A172 (cell line): ENCODE measurements at places on chromosomes 5 and 9. TPM values are rescaled to one million over a fixed set of nuclear protein-coding genes. Genes with fewer than 3 reads are reported as not detected.

The FAXDC2 gene
- total RNA-seq = 1.8 and 3.5 TPM in 2 replicates

The RASGRF2 gene
- total RNA-seq = not detected in 2 replicates

The GABRA1 gene
- total RNA-seq = 1.4 TPM in 1 of 2 replicates, not detected in the other

The FOXD4L5 gene
- total RNA-seq = not detected in 2 replicates

The OR1J2 gene
- total RNA-seq = not detected in 2 replicates

The ARID3C gene
- total RNA-seq = 0.19 TPM in 1 of 2 replicates, not detected in the other

The ASPN gene
- total RNA-seq = not detected in 2 replicates

The ADAMTS6 gene
- 15.9 and 21.1 TPM in 2 replicates for total RNA-seq

The HTR4 gene
- total RNA-seq = not detected in 2 replicates

The GLRA1 gene
- not detected in 2 replicates for total RNA-seq

The MYORG gene
- total RNA-seq = 3.5 and 4.6 TPM in 2 replicates

The CNTFR gene
- total RNA-seq = 0.69 TPM in 1 of 2 replicates, not detected in the other

The SHISAL2B gene
- not detected in 2 replicates for total RNA-seq

The CARD19 gene
- 51.7 and 74.8 TPM in 2 replicates for total RNA-seq

The STC2 gene
- total RNA-seq = 0.03 and 0.10 TPM in 2 replicates

The PDE6A gene
- total RNA-seq = 0.10 and 0.41 TPM in 2 replicates

The OCLN gene
- 3.2 and 6.5 TPM in 2 replicates for total RNA-seq

The TMEM215 gene
- total RNA-seq = not detected in 2 replicates

The TEX48 gene
- total RNA-seq = not detected in 2 replicates

The TSTD2 gene
- 19.7 and 20.9 TPM in 2 replicates for total RNA-seq

The CDX1 gene
- not detected in 2 replicates for total RNA-seq

The TAF1L gene
- total RNA-seq = 0.02 and 0.05 TPM in 2 replicates

The GPR151 gene
- total RNA-seq = not detected in 2 replicates

The TNFSF15 gene
- 0.12 and 0.14 TPM in 2 replicates for total RNA-seq

The BARHL1 gene
- total RNA-seq = not detected in 2 replicates

The CCDC187 gene
- 0.05 and 0.07 TPM in 2 replicates for total RNA-seq

The COL23A1 gene
- total RNA-seq = not detected in 2 replicates

The C5orf58 gene
- total RNA-seq = not detected in 2 replicates
